ENCODE measurements at places on chromosomes 13 and 19.
A peak's percentile ranks its signal among the peaks of the same experiment; 100 is the strongest.

GRCh38 chr13:48853728-48854102 is 122.0 kb upstream of the FNDC3A start:
- DNase-seq = no peak

- no peak for DNase-seq
Measured at GRCh38 chr13:50285283-50285682, 270.0 kb downstream of the KCNRG start.

GRCh38 chr19:6718111-6718740 is 2.2 kb downstream of the C3 start:
- DNase-seq = no peak

DNA sequence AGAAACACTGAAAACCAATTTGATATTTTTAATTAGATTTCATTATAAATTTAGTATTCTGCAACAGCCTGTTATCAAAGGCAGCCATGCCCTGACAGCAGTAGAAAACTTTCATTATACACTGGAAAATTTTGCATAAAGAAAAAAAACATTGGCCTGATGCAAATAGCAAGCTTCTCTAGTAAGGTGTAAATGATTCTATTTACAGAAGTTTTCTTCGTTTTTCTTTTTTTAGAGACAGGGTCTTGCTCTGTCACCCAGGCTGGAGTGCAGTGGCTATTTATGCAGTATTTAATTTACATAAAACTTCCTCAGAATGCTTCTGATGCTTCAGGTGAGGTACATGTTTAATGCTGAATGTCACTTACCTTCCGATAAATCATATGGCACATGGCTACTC is 67.0 kb downstream of the ABCC4 start:
- no peak for DNase-seq

DNA sequence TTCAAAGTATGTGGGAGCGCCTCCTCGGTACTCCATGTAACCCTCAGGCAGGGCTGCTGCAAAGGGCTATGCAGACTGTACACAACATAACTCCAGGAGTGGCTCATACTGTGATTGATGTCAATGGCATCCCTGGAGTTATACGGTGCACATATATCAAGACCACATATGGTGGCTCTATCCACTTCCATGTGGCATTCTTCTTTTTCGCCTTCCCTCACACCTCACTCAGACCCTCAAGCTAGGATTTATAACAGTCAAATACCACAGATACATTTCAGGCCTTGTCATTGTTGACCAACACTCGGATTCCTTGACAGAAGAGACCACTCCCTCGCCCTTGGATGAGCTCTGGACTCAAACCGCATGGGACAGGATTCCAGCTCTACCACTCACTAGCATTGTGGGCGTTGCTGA is 11.3 kb upstream of the UBL3 start:
- peak; percentile 65 for DNase-seq

- DNase-seq = no peak
Measured at GRCh38 chr13:98846521-98846920, 94.0 kb upstream of the SLC15A1 start.

- no peak for DNase-seq
Measured at GRCh38 chr19:15328312-15328711, 4.0 kb downstream of the BRD4 start.

Measured in T1000 (cell line).